Spinal cord (tissue), 10 donors: ENCODE measurements at places on chromosomes 13 and 19.

- no peak for DNase-seq
Measured at GRCh38 chr13:50518781-50519201, 324.7 kb downstream of the DLEU7 start.

- no peak for DNase-seq
Measured at GRCh38 chr19:40143612-40144011, 47.6 kb upstream of the MAP3K10 start.

GRCh38 chr13:75443356-75443958 is 38.5 kb downstream of the TBC1D4 start:
- DNase-seq, result no peak

- no peak for DNase-seq
Measured at GRCh38 chr13:27339299-27339698, 68.7 kb downstream of the RASL11A start.

DNA sequence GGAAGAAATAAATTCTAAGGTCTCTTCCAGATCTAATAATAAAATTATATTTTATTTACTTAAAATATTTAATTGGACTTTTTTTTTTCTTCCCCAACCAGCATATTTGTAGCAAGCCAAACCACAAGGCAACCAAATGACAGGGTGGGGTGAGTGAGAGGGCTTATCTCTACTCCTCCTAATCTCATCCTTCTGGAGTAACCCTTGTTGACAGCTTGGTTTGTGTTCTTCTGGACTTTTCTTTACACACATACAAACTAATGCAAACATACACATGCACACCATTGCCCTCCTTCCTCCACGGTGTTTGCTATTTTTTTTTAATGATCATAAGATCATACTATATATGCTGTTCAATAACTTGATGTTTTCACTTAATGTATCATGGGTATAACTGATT is 383.1 kb downstream of the DLEU7 start:
- no peak for DNase-seq

- DNase-seq, result no peak
Measured at GRCh38 chr19:54608792-54609191, 15.4 kb downstream of the LILRA1 start.

- DNase-seq, result peak; percentile 23
Measured at GRCh38 chr13:28408235-28408848, 86.6 kb downstream of the FLT1 start.

DNA sequence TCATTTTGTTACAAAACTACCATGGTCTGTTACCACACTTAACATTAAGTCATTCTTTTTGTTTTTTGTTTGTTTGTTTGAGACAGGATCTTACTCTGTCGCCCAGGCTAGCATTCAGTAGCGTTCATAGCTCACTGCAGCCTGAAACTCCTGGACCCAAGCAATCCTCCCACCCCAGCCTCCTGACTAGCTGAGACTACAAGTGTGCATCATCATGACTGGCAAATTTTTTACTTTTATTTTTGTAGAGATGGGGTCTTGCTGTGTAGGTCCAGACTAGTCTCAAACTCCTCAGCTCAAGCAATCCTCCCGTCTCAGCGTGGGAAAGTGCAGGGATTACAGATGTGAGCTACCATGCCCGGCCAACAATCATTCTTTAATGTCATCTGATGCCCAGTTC is 3.3 kb downstream of the ALDH16A1 start:
- DNase-seq, result no peak

DNA sequence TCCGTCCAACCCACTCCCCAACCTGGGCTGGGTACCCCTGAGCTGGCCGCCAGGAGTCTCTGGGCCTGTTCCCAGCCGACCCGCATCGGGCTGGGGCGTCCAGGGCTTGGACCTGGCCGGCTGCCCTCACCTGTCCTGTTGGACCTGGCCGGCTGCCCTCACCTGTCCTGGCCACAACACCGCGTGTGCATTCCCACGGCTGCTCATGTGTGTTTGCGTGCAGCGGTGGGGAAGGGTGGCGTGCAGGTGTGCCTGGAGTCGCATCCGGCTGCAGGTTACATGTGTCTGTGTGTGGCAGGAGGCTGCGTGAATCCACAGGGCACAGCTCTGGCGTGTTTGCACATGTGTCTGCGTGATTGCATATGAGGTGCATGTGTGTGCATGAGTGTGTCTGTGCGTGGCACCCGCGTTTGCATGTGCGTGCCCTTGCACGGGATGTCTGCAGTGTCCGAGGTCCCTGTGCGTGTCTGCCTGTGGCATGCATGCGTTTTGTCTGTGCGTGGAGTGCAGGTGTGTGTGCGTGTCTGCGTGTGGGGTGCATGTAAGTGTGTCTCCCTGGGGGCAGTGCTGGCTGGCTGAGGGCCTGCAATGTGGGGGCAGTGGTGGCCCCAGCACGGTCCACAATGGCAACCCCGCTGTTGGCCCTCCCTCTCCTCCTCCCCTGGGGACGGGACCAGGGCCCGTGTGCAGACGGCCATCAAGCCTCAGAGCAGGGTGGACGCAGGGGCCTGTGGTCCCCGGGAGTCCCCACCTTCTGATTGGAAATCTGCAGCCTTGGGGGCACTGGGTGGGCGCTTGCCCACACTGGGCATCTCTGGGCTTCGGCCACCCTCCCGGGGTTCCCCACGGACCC is 3.4 kb downstream of the EFNA2 start:
- DNase-seq, result no peak

DNA sequence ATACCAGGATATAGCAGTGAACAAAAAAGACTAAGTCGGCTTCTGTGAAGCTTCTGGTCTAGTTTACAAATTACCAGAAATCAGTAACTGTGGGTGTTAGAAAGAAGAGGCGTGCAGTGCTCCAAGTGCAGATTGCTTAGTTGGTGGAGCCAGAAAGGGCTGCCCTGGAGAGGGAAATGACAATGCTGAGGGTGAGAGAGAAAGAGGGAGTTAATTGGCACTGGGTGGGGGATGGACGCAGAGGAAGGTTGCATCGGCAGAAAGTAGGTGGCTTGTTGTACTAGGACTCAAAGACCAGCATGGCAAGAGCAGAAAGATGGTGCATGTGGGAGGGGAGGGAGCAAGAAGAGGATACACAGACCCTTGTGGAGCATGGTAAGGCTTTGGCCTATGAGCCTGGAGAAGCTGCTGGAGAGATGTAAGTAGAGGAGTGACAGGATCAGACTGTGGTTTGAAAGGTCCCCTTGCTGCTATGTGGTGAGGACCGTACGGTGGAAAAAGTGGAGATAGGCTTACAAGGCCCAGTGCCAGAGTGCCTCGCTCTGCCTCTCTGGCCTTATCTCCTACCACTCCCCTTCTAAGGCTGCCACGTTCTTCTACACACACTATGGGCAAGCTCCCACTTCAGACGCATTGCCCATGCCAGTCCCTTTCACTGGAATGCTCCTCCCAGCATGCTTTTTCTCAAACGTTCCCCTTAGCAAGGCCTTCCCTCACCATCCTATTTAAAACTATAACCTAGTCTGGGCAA is 13.5 kb downstream of the SMG9 start:
- no peak for DNase-seq

DNA sequence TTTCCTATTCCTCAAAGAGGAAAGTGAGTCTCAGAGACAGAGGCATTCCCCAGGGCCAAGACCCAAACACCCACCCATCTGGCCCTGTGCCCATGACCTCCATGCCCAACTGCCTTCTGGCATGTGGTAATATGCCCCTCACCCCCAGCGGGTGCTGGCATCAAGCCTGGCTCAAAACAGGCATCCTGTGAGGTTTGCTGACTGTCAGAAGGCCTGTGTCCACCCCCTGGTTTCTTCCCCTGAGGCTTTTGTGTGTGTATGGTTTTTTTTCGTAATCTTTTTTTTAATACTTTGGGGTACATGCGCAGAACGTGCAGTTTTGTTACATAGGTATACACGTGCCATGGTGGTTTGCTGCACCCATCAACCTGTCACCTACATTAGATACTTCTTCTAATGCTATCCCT is 7.6 kb upstream of the KANK2 start:
- DNase-seq, result no peak

DNA sequence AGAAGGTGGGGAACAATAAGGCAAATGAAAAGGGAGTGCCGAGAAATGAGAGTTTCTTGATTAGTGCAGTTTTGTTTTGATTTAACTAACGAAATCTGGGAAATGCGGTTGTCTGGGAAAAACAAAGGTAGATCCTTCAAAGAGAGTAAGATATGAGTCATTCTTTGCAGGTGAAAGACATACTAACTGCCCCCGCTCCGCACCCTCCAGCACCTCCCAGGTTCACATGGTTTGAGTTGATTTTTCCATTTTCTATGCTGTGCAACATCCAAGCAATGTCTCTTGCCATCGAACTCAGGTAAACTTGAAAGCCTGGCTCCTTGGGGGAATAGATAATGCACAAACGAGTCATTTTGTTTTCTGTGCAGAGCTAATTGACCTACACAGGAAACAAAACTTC is 84.1 kb upstream of the KLF12 start:
- no peak for DNase-seq

GRCh38 chr13:101996954-101997353 is 404.9 kb downstream of the FGF14 start:
- no peak for DNase-seq

DNA sequence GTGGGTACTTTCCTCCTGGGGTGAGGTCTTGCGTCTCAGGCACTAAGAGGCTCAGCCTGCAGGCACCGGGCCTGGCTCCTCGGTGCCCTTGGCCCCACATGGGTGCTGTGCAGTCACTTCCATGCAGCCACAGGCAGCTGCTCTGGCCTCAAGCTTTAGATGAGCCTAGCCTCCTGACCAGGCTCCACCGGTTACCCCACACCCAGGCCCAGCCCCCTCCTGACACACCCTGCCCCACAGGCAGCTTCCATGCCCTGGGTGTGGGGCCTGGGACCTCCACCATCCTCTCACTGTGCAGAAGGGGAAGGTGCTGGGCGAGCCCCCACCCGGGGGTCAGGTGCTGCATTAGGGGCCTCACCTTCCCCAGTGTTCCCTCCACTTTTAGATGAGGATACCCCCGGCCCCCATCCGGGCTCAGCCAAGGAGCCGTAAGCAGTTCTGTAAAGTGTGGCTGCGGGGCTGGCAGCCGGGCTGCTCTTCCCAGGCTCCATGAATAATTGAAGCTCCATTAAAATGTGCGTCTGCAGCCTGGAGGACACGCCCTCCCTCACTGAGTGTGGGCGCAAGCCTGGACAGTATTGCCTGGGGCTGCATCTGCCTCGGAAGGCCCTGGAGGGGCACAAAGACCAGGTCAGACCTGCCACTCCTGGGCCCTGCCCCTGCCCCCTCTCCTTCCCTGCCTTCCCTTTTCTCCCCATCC is 72.5 kb upstream of the KCTD15 start:
- DNase-seq, result no peak

- no peak for DNase-seq
Measured at GRCh38 chr13:43041369-43041921, 18.1 kb downstream of the DNAJC15 start.

GRCh38 chr13:31204592-31204991 is 4.8 kb downstream of the B3GLCT start:
- DNase-seq, result no peak

GRCh38 chr19:4103080-4103433 is 20.9 kb downstream of the MAP2K2 start:
- no peak for DNase-seq

- DNase-seq, result no peak
Measured at GRCh38 chr19:38219221-38219620, 4.8 kb downstream of the DPF1 start.

- DNase-seq, result no peak
Measured at GRCh38 chr13:111267205-111267604, 53.2 kb upstream of the TEX29 start.

- no peak for DNase-seq
Measured at GRCh38 chr13:69948016-69948415, 159.6 kb upstream of the ATXN8OS start.

DNA sequence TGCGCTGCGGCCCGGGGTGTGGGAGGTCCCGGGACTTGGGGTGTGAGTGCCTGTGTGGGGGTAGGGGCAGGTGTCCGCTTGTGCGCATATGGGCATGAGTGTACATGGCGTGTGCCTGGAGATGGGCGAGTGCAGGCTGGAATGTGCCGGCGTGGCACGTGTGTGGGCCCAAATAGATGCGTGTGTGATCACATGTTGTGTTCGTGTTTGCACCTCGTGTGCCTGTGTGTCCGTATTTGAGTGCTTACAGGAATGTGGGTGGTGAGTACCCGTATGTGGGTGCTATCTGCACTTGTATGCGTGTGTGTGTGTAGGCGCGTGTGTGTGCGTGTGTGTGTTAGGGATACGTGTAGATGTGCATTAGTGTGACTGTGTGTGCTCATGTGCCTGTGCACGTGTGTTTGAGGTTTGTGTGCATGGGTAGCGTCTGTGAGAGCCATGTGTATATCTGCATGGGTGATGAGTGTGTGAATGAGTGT is 3.4 kb downstream of the ZNF536 start:
- no peak for DNase-seq

DNA sequence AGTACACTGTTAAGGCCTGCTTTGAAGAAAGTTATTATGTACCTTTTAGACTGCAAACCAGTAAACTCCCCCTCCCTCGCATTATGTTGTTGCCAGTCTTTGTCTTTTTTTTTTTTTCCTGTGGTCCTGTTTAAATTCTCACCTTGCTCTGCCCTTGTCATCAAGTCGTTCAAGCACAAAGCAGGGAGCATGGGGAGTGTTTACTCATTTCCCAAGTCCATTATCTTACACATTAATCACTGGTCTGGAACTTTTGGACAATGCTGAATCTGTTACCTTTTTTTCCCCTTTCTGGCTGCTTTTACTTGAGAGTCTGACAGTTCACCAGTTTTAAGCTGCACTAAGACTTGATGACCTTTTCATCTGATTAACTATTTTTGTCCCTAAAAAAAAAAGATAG is 108.2 kb downstream of the DACH1 start:
- peak; percentile 54 for DNase-seq

DNA sequence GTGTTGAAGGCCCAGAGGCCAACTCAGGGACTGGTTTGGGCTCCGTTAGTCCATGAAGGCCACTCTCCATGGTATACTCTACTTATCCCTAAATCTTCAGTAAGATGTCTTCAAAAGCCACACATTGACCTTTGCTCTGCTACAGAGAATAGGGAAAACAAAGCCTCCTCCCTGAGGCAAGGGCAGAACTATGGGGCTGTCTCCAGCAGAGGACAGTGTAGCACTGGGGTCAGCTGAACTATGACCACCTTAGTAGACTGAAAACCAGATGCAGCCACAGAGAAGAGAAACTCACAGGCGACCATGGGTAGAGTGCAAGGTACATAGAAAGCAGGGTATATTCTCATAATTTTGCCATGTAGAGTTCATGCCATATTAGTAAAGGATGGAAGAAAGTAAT is 587.4 kb downstream of the LMO7 start:
- DNase-seq, result no peak
